ENCODE measurements at places on chromosomes 7 and 10. TPM values are rescaled to one million over a fixed set of nuclear protein-coding genes. Genes with fewer than 3 reads are reported as not detected.

The TCERG1L gene
- total RNA-seq: 4.3 TPM

The TUBAL3 gene
- 0.33 TPM for total RNA-seq

The FAM149B1 gene
- 21.4 TPM for total RNA-seq

The ERVW-1 gene
- total RNA-seq: not detected

The ZFAND2A gene
- 57.0 TPM for total RNA-seq

- H3K36me3 ChIP-seq: no peaks in the 10 kb centered on the region
- DNase-seq: peak; percentile 14
- no peak overlapping the region for H3K27ac ChIP-seq
- no peaks in the 10 kb centered on the region for H3K27me3 ChIP-seq
Measured at GRCh38 chr7:98107313-98107721, 655 bp downstream of the LMTK2 start.

DNA sequence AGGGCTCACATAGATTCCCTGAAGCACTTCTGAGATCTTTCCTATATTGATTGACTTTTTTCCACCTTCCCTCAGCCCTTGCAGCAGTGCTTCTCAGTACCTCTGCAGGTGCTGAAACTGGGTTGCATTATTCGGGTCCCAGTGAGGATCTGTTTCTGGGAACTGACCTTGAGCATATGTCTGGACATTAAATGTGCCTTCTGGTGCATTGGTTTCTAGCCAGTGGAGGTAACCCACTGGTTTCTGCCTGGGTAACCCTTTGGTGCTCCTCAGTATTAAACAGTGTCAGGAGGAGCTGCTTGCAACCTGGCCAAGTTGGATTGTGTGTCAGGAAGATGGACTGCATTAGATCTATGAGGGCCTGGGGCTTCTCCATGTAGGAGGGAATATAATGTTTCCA is 213.3 kb upstream of the KCND2 start:
- DNase-seq: no peak
- H3K4me1 ChIP-seq: no peaks in the 10 kb centered on the region
- no peak overlapping the region for H3K4me3 ChIP-seq
- H3K27me3 ChIP-seq: no peaks in the 10 kb centered on the region

- no peak overlapping the region for H3K27ac ChIP-seq
- H3K4me3 ChIP-seq: peak overlapping the region; percentile 37
- DNase-seq: peak; percentile 45
- H3K4me1 ChIP-seq: peaks cover 5% of the 10 kb centered on the region
- H3K36me3 ChIP-seq: no peaks in the 10 kb centered on the region
- H3K27me3 ChIP-seq: no peaks in the 10 kb centered on the region
Measured at GRCh38 chr7:129169171-129169671, 19.2 kb upstream of the SMO start.

- H3K27ac ChIP-seq: no peak overlapping the region
- no peak overlapping the region for H3K4me3 ChIP-seq
- no peaks in the 10 kb centered on the region for H3K4me1 ChIP-seq
- no peaks in the 10 kb centered on the region for H3K36me3 ChIP-seq
- H3K27me3 ChIP-seq: no peaks in the 10 kb centered on the region
Measured at GRCh38 chr7:82323806-82324205, 119.8 kb downstream of the CACNA2D1 start.

DNA sequence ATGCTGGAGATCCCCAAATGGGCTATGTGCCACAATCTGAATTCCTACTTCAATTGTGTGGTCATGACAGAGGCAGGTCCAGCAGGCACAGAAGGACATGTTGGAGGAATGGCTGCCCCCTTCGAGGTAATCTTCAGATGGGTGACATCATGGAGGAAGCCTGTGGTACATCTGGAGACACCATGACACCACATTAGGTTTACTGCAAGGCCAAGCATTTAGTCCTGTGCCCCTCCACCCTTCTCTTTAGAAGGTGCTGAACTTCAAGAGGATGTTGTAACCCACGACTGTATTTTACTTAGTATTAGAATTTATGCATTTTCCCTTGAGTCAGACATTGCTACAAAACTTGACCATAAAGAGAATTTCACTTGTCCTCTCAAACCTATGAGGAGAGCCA is 75.1 kb upstream of the DDC start:
- no peak for DNase-seq
- H3K27me3 ChIP-seq: no peaks in the 10 kb centered on the region
- H3K36me3 ChIP-seq: no peaks in the 10 kb centered on the region
- H3K4me1 ChIP-seq: peaks cover 3% of the 10 kb centered on the region
- no peak overlapping the region for H3K4me3 ChIP-seq

DNA sequence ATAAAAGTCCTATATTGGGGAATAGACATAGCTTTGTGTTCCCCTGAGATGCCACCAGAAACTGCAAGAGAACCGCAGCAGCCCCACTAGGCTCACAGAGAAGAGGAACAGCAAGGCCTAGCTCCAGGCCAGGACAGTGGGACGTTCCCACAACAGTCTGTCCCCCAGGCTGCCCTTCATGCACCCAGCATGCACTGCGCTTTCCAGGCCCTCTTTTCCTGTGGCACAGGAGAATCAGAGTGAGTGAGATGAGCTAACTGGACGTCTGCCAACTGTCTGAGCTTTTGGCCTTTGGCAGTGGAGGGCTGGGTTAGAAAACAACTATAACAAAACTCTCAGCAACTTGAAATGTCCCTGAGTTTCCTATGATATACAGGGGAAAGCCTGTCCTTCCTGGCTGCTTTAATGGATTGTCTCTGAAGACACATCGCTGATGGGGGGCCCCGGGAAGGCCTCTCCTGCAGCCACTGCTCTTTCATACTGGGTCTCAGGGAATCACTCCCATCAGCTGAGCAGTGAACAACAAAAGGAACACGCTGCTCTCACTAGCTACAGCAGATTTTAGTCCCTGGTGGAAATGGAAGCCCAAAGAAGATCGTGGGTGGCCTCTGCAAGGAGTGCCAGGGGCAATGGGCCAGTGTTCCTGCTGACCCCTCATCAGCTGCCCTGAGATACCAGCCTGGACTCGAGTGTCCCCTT is 53.5 kb downstream of the PODXL start:
- H3K27ac ChIP-seq: peak overlapping the region; percentile 35
- no peaks in the 10 kb centered on the region for H3K27me3 ChIP-seq
- peak; percentile 51 for DNase-seq
- peaks cover 20% of the 10 kb centered on the region for H3K4me1 ChIP-seq
- H3K36me3 ChIP-seq: no peaks in the 10 kb centered on the region

Data from thyroid gland (tissue), 4 donors.